Muscle of leg (tissue), 16 donors: ENCODE measurements at places on chromosomes 6 and 20. TPM values are rescaled to one million over a fixed set of nuclear protein-coding genes. Genes with fewer than 3 reads are reported as not detected.

DNA sequence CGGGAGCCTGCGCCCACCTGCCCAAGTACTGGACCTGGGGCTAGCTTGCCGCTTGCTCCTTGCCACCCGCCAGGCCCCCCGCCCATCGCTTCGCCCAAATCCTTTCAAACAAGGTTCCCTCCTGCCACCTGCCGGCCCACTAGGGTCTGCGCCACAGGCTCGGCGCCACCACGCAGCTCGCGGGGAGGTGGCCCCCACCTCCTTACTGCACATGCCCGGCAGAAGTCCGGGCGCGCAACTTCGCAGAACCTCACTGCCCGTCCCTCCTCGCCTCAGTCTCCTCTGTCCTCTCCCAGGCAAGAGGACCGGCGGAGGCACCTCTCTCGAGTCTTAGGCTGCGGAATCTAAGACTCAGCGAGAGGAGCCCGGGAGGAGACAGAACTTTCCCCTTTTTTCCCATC is 11.2 kb downstream of the GNAS-AS1 start:
- DNase-seq: peak; percentile 89

- peak; percentile 2 for DNase-seq
These were observed 840.0 kb downstream of the C6orf118 start for GRCh38 chr6:164469276-164469949.

- DNase-seq: no peak
These were observed 6.0 kb upstream of the PRL start for GRCh38 chr6:22302838-22303237.

GRCh38 chr6:16821834-16822264 is 60.6 kb upstream of the ATXN1 start:
- DNase-seq: no peak

- no peak for DNase-seq
These were observed 65.3 kb upstream of the ID4 start for GRCh38 chr6:19771753-19772336.

DNA sequence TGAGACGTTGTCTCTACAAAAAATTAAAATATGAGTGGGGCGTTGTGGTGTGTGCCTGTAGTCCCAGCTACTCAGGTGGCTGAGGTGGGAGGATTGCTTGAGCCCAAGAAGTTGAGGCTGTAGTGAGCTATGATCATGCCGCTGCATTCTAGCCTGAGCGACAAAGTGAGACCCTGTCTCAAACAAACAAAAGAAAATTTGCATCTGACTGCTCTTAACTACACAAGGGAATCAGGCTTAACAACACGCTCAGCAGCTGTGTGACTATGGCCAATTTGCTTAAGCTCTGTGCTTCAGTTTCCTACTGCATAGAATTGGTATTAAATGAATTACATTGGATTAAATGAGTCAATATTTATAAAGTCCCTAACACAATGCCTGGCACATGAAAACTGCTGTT is 24.3 kb upstream of the MRPS10 start:
- no peak for DNase-seq

GRCh38 chr6:3285732-3286131 is 27.0 kb downstream of the PSMG4 start:
- DNase-seq: no peak

- DNase-seq: no peak
These were observed 38.8 kb downstream of the ELOVL5 start for GRCh38 chr6:53309901-53310300.

GRCh38 chr6:167779993-167780655 is 46.6 kb upstream of the AFDN start:
- no peak for DNase-seq

DNA sequence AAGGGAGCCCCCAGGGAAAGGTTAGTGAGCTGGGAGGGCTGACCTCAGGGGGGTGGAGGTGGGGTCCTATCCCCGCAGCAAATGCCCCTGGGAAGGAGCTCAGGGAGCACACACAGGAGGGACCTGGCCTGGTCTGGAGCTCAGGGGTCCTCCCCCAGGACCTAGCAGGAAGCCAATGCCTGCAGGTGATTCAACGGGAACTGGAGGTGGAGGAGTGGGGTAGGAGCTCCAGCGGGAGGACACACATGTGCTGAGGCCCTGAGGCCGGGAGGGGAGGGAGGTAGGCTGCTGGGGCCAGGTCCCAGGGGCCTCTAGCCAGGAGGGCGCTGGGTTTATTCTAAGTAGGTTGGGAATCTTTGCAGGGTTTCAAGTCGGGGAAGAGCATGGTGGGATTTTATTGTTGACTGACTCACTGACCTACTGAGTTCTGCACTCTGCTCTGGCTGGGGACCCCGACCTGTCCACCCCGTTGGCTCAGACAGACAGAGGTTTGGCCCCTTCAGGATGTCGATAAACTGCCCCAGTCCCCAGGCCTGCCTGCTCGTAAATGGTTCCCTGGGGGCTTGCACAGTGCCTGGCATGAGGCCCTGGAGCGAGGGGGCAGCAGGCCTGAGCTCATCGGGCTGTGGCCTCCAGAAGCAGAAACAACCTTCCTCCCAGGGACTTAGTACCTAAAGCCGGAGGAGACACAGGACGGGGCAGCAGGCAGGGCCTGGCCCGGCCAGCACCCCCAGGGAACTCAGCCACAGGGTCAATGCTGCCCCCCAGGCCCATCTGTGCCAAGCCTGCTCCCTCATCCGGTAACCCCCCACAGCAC is 62.3 kb downstream of the RIPOR3 start:
- no peak for DNase-seq

DNA sequence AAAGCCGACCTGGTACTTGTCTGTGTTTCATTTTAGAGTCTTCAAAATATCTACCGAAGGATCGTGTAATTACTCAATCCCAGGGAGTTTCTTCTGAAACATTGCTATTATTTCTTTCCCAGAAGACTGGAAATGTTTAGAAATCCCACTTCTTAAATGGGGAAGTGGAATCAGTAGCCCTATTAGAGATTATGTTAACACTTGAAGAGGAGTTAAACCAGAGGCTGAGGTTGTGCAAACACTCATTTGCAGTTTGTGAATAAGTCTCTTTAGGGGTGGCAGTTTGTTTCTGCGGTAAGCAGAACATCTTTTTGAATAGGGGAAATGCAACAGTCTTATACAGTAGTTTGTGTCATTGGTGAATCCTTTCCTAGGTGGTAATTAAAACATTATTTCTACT is 21.3 kb downstream of the DSP start:
- DNase-seq: no peak

DNA sequence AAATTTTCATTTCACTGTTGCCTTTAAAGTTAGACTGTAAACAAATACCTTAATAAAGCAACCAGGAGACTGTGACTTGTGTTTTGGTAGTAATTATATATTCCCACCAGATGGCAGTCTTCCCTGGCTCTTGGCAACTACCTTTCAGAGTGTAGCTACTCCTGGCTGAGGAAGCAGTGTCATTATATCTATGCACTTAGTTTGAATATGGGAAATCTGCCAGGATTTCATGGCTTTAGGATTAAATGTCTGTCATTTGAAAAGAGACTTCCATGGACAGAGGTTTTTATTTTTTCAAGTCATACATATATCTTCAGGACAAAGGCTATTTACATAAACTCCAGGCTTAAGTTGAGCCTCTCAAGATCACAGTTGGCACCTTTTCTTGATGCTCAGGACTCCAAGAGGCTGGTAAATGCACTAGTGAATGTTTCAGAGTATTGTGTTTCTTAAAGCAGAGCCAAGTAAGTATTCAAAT is 160.1 kb downstream of the C6orf58 start:
- DNase-seq: peak; percentile 81

DNA sequence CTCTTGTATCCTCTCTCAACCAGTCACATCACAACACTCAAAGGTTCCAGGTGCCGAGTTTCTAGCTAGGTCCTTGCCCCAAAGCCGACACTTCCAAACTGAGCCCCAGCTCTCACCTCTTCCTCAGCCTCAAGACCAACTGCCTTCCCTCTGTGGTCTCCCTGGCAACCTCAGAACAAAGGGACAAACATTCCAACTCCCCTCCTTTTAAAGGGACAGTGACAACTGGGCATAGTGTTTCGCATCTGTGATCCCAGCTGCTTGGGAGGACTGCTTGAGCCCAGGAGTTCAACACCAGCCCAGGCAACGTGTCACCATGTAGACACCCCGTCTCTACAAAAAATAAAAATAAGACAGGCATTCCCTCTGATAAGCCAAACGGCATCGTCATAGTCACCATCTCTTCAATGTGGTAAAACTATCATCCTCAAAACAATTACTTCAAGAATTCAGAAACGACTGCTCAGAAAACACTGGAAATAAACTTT is 11.3 kb downstream of the DIDO1 start:
- DNase-seq: peak; percentile 78

GRCh38 chr6:43204271-43205105 is 22.5 kb downstream of the CUL9 start:
- DNase-seq: no peak

GRCh38 chr6:7391151-7391550 is 1.5 kb downstream of the RIOK1 start:
- DNase-seq: no peak

- DNase-seq: peak; percentile 73
These were observed 2.1 kb downstream of the VEGFA start for GRCh38 chr6:43771858-43772680.

DNA sequence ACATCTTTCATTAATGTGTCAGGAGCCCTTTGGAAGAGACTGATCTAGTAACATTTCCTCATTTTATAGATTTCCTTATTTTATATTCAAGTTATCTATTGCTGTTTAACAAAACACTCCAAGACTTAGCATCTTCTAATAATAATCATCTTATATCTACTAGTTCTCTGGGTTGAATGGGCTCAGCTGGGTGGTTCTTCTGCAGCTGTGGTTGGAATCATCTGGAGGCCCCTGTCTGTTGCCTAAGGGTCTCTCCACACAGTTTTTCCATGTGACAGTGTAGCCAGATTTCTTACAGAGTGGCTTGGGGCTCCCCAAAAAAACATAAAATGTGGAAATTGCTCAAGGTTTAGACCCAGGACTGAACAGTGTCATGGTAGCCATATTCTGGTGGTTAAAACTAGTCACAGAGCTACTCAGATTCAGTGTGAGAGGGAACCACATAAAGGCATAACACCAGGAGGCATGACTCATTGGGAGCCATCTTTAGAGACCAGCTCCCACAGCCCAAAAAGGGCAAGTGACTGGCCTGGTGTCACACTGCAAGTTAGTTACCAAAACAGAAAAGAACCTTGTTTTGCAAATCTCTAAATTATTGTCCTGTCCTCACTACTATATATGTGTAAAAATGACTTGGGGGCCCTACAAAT is 11.5 kb downstream of the SLC2A10 start:
- no peak for DNase-seq

GRCh38 chr20:43941476-43942200 is 27.0 kb downstream of the TOX2 start:
- DNase-seq: peak; percentile 38

GRCh38 chr6:165876588-165876987 is 213.5 kb upstream of the PDE10A start:
- DNase-seq: peak; percentile 98

The MMP24 gene
- total RNA-seq: 0.27 TPM

The SHLD1 gene
- total RNA-seq: 4.3 TPM

The IGF2R gene
- total RNA-seq: 66.6 TPM

The RIPOR3 gene
- 5.0 TPM for total RNA-seq

The GNAS-AS1 gene
- total RNA-seq: 2.4 TPM

The SSTR4 gene
- total RNA-seq: not detected
